ENCODE measurements at places on chromosomes 3 and 15. TPM values are rescaled to one million over a fixed set of nuclear protein-coding genes. Genes with fewer than 3 reads are reported as not detected.

Gene SMCO1
- not detected for total RNA-seq

DNA sequence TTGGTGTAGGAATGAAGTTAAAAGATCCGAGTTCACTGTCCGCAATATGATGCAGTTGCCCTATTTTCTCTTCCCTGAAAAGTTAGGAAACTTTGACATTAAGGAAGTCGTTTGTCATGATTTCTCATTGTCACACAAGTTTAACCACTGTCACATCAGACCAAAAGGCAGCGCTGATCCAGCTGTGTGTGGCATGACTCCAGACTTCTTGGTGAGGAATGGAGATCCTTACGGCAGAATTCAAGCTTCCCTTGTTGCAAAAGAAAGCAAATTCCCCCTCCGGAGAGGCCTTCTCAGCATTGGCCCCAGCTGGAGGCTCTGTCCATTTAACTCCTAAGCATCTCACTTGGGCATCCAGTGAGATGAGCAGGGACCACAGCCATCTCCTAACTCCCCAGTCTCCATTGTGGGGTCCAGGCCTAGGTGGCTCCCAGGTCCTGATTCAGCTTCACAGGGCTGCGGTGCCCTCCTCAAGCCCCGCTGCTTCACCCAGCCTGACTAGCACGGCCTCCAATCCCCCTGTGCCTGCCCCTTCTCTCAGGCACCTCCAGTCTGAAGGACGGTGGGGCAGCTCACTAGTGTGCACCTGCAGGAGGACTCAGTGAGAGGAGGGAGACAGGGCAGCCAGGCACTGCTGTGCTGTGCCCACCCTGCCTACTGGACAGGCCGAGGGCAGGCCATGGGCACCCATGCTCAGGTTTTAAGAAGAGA lies 159.5 kb downstream of the CHSY1 start:
- DNase-seq: no peak

Gene PAK6
- total RNA-seq: 4.9 TPM

Gene PLA2G4D
- 0.24 TPM for total RNA-seq

GRCh38 chr3:13072239-13072599 lies 1.0 kb downstream of the IQSEC1 start:
- DNase-seq: no peak

GRCh38 chr3:55688154-55688553 lies 201.0 kb upstream of the WNT5A start:
- no peak for DNase-seq

- DNase-seq: no peak
Measured at GRCh38 chr15:73437543-73438109, 5.3 kb upstream of the REC114 start.

GRCh38 chr3:160098926-160099626 lies 110.4 kb downstream of the IL12A start:
- no peak for DNase-seq

- DNase-seq: no peak
Measured at GRCh38 chr3:57809609-57809968, 53.5 kb downstream of the SLMAP start.

DNA sequence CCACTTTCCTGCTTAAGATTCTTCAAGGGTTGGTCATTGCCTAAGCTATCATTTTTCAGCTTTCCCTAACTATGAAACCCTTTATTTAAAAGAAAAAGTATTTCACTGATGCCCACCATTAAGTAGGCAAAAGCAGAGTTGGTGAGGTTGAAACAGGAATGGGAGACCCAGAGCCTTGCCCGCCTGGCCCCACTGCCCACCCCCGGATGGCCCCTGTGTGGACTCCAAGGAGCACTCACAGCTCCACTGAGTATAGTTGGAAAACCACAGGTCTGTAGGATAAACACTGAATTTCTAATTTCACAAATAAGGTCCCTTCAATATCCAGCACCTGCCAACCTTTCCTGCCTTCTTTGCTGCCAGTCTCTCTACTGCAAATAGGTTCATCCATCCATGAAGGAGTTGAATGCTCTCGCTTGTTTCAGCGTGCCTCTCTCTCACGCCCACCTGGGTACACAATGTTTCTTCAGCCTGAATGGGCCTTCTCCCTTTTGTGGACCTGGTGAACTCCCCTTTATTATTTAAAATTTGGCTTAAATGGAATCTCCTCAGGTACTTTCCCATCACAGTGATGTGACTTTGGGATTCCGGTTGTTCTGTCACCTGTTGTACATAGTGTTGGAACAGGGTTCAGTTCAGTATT lies 8.7 kb upstream of the ACAP2 start:
- no peak for DNase-seq

- DNase-seq: peak; percentile 83
Measured at GRCh38 chr3:126355777-126356372, 1.3 kb downstream of the KLF15 start.

DNA sequence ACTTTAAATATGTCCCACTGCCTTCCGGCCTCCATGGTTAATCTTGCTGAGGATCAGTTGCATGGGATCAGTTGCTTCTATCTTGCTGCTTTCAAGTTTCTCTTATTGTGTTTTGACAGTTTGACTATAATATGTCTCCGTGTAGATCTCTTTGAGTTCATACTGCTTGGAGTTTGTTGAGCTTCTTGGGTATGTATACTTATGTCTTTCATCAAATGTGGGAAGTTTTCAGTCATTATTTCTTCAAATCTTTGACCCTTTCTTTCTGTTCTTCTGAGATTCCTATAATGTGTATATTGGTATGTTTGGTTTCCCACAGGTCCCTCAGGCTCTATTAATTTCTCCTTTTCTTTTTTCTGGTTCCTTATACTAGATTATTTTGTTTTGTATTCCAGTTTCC lies 30.8 kb downstream of the PCCB start:
- DNase-seq: no peak

Gene CAND2
- total RNA-seq: 2.2 TPM

Gene SST
- total RNA-seq: 78.4 TPM

Measured in colonic mucosa (tissue), 4 donors.